A673 (cell line): ENCODE measurements at places on chromosomes 6 and 20. TPM values are rescaled to one million over a fixed set of nuclear protein-coding genes. Genes with fewer than 3 reads are reported as not detected.

GRCh38 chr20:41621971-41622370, 3.8 kb upstream of the CHD6 start:
- H3K27ac ChIP-seq: no peak overlapping the region
- no peak for DNase-seq
- no peak overlapping the region for H3K4me3 ChIP-seq

DNA sequence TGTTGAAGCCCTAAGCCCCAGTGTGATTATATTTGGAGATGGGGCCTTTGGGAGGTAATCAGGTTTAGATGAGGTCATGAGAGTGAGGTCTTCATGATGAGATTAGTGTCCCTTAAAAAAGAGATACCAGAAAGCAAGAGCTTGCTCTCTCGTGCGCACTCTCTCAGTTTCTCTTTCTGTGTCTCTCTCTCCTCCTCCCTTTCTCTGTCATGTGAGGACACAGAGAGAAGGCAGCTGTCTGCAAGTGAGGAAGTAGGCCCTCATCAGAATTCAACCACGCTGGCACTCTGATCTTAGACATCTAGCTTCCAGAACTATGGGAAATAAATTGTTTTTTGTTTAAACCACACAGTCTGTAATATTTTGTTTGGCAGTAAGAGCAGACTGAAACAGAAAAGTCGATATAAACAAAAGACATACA, 180.5 kb downstream of the IBTK start:
- no peaks in the 10 kb centered on the region for H3K27me3 ChIP-seq
- H3K4me1 ChIP-seq: peaks cover 11% of the 10 kb centered on the region
- H3K36me3 ChIP-seq: no peaks in the 10 kb centered on the region
- no peak for DNase-seq
- no peak overlapping the region for H3K27ac ChIP-seq
- H3K4me3 ChIP-seq: no peak overlapping the region

- DNase-seq: peak; percentile 12
- no peaks in the 10 kb centered on the region for H3K4me1 ChIP-seq
- H3K27me3 ChIP-seq: no peaks in the 10 kb centered on the region
- no peaks in the 10 kb centered on the region for H3K36me3 ChIP-seq
- H3K4me3 ChIP-seq: no peak overlapping the region
Observed at GRCh38 chr6:2524090-2524489, 226.6 kb downstream of the MYLK4 start.

- no peaks in the 10 kb centered on the region for H3K27me3 ChIP-seq
- DNase-seq: no peak
- H3K36me3 ChIP-seq: no peaks in the 10 kb centered on the region
- H3K27ac ChIP-seq: no peak overlapping the region
Observed at GRCh38 chr6:31386977-31387376, 16.4 kb upstream of the MICA start.

- H3K36me3 ChIP-seq: no peaks in the 10 kb centered on the region
- no peaks in the 10 kb centered on the region for H3K27me3 ChIP-seq
- no peak overlapping the region for H3K4me3 ChIP-seq
- H3K27ac ChIP-seq: no peak overlapping the region
- no peak for DNase-seq
Observed at GRCh38 chr6:11525468-11526155, 11.9 kb upstream of the TMEM170B start.

GRCh38 chr6:95404777-95405176, 172.6 kb upstream of the MANEA start:
- no peak for DNase-seq
- no peak overlapping the region for H3K4me3 ChIP-seq
- H3K36me3 ChIP-seq: no peaks in the 10 kb centered on the region
- H3K4me1 ChIP-seq: no peaks in the 10 kb centered on the region
- H3K27ac ChIP-seq: no peak overlapping the region

DNA sequence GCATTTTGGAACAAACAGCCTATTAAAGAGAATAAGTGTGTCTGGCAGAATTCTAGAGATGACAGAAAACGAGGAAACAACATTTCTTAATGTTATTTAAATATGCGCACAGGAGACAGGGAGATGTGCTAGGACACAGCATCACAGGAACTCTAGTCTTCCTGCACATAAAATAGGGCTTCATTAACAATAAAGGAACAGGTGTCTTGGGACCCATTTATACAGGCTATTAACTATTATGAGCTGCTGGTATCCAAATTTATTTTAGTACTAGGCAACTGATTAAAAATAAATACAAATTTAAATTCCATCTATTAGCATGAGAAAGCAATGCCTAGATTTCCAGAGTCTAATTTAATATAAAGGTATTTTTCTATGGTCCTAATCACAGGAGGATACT, 102.3 kb downstream of the PDSS2 start:
- peaks cover 5% of the 10 kb centered on the region for H3K4me1 ChIP-seq
- H3K4me3 ChIP-seq: no peak overlapping the region
- H3K27me3 ChIP-seq: no peaks in the 10 kb centered on the region
- no peak for DNase-seq

DNA sequence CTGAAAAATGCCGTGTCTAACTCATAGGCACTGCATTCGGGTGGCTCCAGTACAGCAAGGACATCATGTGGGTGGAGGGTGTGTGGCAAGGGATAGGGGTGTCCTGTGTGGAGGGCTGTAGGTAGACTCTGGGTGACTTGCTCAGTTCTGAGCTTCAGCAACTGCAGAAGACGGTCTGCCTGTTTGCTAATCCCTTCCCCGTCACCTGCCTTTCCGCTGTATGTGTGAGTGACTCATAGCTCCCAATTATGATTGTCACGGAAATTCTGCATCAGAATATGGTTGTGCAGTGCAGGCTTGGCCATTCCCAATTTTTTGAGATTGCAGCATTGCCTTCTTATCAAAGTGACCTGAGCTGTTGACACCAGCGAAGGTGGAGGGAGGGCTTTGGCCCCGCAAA, 174.3 kb downstream of the CDH4 start:
- peak; percentile 65 for DNase-seq
- H3K27ac ChIP-seq: no peak overlapping the region
- no peaks in the 10 kb centered on the region for H3K27me3 ChIP-seq
- H3K4me1 ChIP-seq: peaks cover 26% of the 10 kb centered on the region
- no peak overlapping the region for H3K4me3 ChIP-seq

- H3K4me1 ChIP-seq: no peaks in the 10 kb centered on the region
- DNase-seq: no peak
- H3K4me3 ChIP-seq: no peak overlapping the region
- no peaks in the 10 kb centered on the region for H3K36me3 ChIP-seq
- no peak overlapping the region for H3K27ac ChIP-seq
Observed at GRCh38 chr6:113308266-113308665, 548.9 kb upstream of the MARCKS start.

GRCh38 chr20:47770935-47771334, 14.3 kb downstream of the SULF2 start:
- H3K4me3 ChIP-seq: no peak overlapping the region
- H3K27me3 ChIP-seq: no peaks in the 10 kb centered on the region
- H3K36me3 ChIP-seq: no peaks in the 10 kb centered on the region

DNA sequence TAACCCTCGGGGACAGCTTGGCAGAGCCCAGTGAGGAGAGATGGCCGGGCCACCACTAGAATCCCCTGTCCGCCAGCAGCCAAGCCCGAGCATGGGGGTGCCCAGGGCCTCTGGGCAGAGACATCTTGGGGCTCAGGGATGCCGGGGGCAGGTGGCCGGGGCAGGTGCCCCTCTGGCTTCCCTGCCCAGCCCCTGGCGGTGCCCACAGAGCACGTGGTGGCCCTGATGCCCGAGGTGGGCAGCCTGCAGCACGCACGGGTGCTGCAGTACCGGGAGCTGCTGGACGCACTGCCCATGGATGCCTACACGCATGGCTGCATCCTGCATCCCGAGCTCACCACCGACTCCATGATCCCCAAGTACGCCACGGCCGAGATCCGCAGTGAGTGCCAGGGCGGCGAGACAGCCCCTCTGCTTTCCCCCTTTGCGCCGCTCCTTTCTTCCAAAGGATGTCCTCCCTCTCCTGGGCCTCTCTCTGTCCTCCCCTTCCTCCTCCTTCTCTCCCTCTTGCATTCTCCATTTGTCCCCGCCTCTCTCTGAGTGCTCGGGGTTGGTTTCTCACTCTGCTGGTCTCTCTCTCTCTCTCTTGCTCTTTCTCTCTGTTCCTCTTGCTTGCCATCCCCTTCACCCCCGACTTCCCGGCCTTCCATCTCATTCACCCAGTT, 11.2 kb downstream of the GDAP1L1 start:
- H3K4me3 ChIP-seq: no peak overlapping the region
- H3K36me3 ChIP-seq: no peaks in the 10 kb centered on the region
- no peaks in the 10 kb centered on the region for H3K27me3 ChIP-seq
- H3K27ac ChIP-seq: no peak overlapping the region
- DNase-seq: no peak

- DNase-seq: no peak
- no peak overlapping the region for H3K27ac ChIP-seq
- no peaks in the 10 kb centered on the region for H3K4me1 ChIP-seq
- no peaks in the 10 kb centered on the region for H3K27me3 ChIP-seq
Observed at GRCh38 chr6:137087902-137088301, 43.1 kb upstream of the IL20RA start.

DNA sequence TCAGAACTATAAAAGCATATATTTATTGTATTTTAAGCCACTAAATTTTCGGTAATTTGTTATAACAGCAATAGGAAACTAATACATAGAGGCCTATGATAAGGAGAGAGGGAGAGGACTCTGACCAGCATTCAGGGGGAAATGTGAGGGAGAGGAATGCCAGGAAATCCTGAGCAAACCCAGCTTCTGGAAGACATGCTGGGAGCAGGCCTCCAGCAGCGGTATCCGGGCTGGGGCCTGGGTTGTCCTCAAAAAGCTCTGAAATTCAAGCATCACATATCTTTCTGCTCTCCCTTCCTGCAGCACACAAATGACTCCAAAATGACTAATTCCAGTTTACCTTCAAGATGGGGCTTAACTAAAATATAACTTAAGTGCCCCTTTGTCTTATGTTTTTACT, 33.4 kb upstream of the RIMS1 start:
- DNase-seq: no peak
- H3K4me1 ChIP-seq: peaks cover 12% of the 10 kb centered on the region
- H3K27ac ChIP-seq: no peak overlapping the region
- no peaks in the 10 kb centered on the region for H3K27me3 ChIP-seq

- H3K27ac ChIP-seq: no peak overlapping the region
- peaks cover 17% of the 10 kb centered on the region for H3K4me1 ChIP-seq
- H3K36me3 ChIP-seq: no peaks in the 10 kb centered on the region
- H3K4me3 ChIP-seq: peak overlapping the region; percentile 54
- no peaks in the 10 kb centered on the region for H3K27me3 ChIP-seq
- DNase-seq: peak; percentile 64
Observed at GRCh38 chr6:167678102-167679101, 148.3 kb upstream of the AFDN start.

- no peaks in the 10 kb centered on the region for H3K27me3 ChIP-seq
- H3K36me3 ChIP-seq: peaks cover 5% of the 10 kb centered on the region
- DNase-seq: peak; percentile 43
- peaks cover 5% of the 10 kb centered on the region for H3K4me1 ChIP-seq
- H3K27ac ChIP-seq: no peak overlapping the region
Observed at GRCh38 chr20:4949833-4950178, 51.5 kb downstream of the SLC23A2 start.

DNA sequence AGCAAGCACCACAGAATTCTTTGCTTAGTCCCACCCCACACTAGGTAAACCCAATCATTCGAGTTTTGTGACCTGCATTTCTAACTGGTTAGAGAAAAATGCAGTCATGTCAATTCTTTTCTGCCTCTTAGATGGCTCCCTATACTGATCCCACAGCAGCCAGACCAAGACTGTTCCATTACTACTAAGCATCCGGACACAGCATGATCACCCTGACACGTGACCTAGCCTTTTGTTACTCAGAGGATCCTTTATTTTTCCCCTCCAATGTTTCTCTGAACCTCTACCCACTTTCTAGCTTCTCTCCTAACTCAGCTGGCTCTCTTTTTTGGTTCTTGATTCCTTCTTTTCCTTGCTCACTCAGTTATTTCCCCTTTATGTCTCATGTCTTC, 87.9 kb downstream of the PDE10A start:
- no peaks in the 10 kb centered on the region for H3K4me1 ChIP-seq
- no peak for DNase-seq
- H3K4me3 ChIP-seq: no peak overlapping the region
- no peak overlapping the region for H3K27ac ChIP-seq
- H3K36me3 ChIP-seq: no peaks in the 10 kb centered on the region
- H3K27me3 ChIP-seq: no peaks in the 10 kb centered on the region

DNA sequence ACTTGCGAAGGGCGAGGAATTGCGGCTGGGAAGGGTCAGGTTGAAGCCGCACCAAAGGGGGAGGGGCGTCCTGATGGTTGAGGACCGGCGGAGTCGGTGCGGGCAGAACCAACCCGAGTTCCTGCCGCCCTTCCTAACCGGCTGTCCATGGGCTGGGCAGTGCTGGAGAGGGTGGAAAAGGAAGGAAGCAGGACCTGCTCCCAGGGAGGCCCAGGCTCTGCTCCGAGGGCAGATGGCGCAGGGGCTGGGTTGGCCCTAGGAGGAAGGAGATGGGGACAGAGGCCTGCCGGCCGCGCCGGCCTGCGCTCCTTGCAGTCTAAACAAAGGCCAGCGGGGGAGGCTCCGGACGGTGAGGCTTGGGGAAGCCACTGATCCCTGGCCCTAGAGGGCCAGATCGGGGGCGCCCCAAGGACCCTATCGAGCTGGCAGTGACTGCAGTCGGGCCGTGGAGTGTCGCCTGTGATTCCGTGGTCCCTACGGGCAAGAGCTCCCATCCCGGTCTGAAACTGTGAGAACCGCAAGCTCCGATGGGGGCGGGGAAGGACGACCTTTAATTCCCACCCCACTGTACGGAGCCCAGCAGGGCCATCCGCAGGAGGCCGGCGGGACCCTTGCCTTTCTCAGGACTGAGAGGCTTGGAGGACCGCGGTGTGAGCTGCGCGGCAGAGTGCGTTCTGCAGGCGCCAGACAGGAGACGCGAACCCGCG, 39.4 kb downstream of the YTHDF1 start:
- peaks cover 74% of the 10 kb centered on the region for H3K27me3 ChIP-seq
- no peaks in the 10 kb centered on the region for H3K4me1 ChIP-seq
- H3K4me3 ChIP-seq: no peak overlapping the region
- no peaks in the 10 kb centered on the region for H3K36me3 ChIP-seq
- no peak for DNase-seq
- H3K27ac ChIP-seq: no peak overlapping the region

PRSS16 gene
- 0.64 and 0.85 TPM in 2 replicates for total RNA-seq

GPLD1 gene
- 0.63 and 1.1 TPM in 2 replicates for total RNA-seq

CTSA gene
- 76.7 and 83.5 TPM in 2 replicates for total RNA-seq

BPIFB2 gene
- total RNA-seq: not detected in 2 replicates

PPP1R3G gene
- 0.24 and 0.81 TPM in 2 replicates for total RNA-seq

TCP11 gene
- not detected in 2 replicates for total RNA-seq
